T follicular helper cell (primary cell): ENCODE measurements at places on chromosomes 6 and 20.

- DNase-seq = no peak
Observed at GRCh38 chr6:14630016-14630415, 512.4 kb downstream of the CD83 start.

DNA sequence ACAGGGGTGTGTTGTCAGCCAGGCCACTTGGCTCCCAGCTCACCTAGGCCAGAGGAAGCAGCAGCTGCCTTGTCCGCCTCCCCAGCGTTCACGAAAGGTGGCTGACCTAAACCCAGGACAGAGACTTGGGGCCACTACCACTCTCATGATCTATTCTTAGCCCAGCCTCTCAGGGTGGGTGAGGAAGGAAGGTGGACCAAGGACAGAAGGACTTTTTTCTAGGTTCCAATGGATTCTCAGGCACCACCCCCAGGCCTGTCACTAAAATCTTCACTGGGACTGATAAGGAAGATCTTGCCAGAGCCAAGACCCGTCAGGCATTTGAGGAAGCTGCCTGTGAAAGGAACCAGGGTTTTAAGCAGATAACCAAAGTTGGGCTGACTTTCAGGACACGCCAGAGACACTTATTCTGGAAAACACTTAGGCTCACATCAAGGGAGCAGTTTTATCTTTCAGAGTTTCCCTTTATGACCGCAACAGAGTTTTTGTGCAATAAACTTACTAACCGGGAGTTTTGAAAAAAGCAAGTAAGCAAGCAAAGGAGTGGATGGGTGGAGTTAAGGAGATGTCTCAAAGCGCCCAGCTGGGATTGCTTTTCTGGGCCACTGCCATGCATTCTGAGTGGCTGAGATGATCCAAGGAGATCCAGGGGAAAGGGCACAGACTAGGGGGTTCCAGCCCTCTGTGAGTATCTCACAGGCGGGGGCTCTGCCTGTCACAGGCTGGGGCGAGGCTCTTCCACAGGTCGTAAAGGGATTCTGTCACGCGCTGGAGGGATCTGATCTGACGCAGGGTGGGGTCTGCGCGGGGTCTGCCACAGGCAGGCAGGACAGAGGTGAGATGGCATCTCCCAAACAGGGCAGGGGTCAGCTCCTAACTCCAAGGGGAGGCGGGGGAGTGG lies 989 bp downstream of the FITM2 start:
- DNase-seq = no peak

GRCh38 chr6:25641940-25642666 lies 9.9 kb upstream of the SCGN start:
- no peak for DNase-seq

- no peak for DNase-seq
Observed at GRCh38 chr6:46746696-46747095, at the start of gene ANKRD66. ANKRD66 (plus strand) TSS chr6:46746933; CDS start chr6:46751949, 5,016 bp downstream.

DNA sequence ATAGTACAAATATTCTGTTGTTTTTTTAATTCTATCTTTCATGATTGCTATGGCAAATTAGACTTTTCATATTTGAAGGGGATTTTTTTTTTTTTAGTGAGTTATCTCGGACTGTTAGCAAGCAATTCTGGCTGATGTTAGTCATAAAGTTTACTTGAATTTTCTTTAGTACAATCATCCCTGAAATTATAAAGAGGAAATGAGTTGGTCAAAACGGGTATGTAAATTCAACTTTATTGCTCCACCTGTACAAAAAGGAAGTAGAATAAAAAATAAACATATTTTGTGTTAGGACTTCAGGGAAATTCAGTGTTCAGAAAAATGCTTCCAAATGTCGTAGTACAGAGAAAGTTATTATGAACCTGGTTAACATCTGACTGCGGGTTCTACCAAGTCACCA lies 40.3 kb downstream of the PPP1R14C start:
- DNase-seq = no peak

- DNase-seq = no peak
Observed at GRCh38 chr20:46893877-46894578, 615 bp upstream of the EYA2 start.

- DNase-seq = no peak
Observed at GRCh38 chr20:39829256-39829655, 859.8 kb downstream of the MAFB start.
